Activated T-helper 2 cell treated with anti-CD3 and anti-CD28 coated beads, Interferon-gamma antibody, Interleukin-2, Interleukin-4, amounts not matched to agents 10 μg/mL and 5 μg/mL and 100 μg/mL, durations not matched to agents 14 hours and 24 hours and 36 hours (primary cell): ENCODE measurements at places on chromosomes 16 and 17.

DNA sequence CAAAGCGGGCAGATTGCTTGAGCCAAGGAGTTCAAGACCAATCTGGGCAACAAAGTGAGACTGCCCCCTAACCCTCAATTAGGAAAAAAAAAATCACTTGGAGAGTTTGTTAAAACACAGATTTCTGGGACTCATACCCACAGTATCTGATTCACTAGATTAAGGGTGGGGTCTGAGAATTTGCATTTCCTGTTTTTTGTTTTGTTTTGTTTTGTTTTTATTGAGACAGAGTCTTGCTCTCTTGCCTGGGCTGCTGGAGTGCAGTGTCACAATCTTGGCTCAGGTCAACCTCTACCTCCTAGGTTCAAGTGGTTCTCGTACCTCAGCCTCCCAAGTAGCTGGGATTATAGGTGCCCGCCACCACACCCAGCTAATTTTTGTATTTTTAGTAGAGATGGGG, 1.1 kb downstream of the HEATR9 start:
- H3K36me3 ChIP-seq = peaks cover 23% of the 10 kb centered on the region
- peaks cover 23% of the 10 kb centered on the region for H3K4me1 ChIP-seq
- no peaks in the 10 kb centered on the region for H3K27me3 ChIP-seq
- no peak overlapping the region for H3K27ac ChIP-seq
- H3K4me3 ChIP-seq = no peak overlapping the region
- no peak for DNase-seq

DNA sequence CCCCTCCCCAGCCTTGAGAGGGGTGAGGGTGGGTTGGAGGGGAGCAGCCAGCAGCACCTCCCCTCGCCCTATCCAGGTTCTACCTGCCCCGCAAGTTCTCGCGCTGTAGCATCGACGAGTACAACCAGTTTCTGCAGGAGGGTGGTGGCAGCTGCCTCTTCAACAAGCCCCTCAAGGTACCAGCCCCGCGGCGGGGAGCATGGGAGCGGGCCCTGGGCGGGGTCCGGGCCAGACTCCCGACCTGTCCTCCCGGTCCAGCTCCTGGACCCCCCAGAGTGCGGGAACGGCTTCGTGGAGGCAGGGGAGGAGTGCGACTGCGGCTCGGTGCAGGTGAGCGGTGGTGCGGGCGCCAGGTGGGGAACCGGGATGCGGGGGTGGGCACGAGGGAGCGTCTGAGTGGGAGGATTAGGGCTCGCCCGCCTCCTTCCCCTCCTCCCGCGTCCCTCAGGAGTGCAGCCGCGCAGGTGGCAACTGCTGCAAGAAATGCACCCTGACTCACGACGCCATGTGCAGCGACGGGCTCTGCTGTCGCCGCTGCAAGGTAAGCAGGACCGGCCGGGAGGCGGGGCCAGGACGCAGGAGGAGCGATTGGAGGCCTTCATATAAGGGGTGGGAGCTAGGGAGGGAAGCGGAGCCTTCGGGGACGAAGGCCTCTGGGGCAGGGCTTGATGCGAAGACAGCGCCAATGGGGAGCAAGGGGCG, 16.5 kb downstream of the ADAM11 start:
- DNase-seq = peak; percentile 97
- peaks cover 7% of the 10 kb centered on the region for H3K4me1 ChIP-seq
- peak overlapping the region; percentile 83 for H3K4me3 ChIP-seq
- H3K36me3 ChIP-seq = no peaks in the 10 kb centered on the region

GRCh38 chr17:64067657-64068056, 47.2 kb upstream of the ICAM2 start:
- peak overlapping the region; percentile 54 for H3K4me3 ChIP-seq
- DNase-seq = no peak

- H3K27ac ChIP-seq = peak overlapping the region; percentile 48
- no peak overlapping the region for H3K4me3 ChIP-seq
- peaks cover 39% of the 10 kb centered on the region for H3K4me1 ChIP-seq
- no peaks in the 10 kb centered on the region for H3K27me3 ChIP-seq
- H3K36me3 ChIP-seq = peaks cover 41% of the 10 kb centered on the region
These were observed 5.7 kb upstream of the VEZF1 start for GRCh38 chr17:57993471-57994365.
